ENCODE measurements at places on chromosomes 12 and 14.

GRCh38 chr14:44712024-44712815 lies 205.1 kb upstream of the FSCB start:
- no peak for DNase-seq

DNA sequence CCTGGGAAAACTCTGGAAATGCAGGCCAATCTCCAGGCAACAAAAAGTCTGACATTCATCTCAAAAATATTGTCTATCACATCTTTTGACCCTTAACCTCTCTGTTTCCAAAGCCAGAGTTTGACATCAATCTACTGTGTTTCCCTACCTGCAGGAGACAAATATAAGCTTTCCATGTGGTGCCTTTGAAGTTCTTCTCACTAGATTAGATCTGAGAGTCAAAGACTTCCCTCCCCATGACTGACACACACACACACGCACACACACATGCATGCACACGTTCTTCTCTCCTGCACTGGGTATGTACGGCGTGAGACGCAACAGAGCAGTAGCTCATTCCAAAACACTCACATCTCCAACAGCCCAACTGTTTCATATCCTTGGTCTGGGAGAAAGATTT lies 8.1 kb upstream of the ITPR2 start:
- no peak for DNase-seq

- DNase-seq: no peak
Observed at GRCh38 chr12:94557746-94558295, 92.5 kb downstream of the TMCC3 start.

GRCh38 chr12:59075968-59076490 lies 155.7 kb upstream of the LRIG3 start:
- DNase-seq: no peak

DNA sequence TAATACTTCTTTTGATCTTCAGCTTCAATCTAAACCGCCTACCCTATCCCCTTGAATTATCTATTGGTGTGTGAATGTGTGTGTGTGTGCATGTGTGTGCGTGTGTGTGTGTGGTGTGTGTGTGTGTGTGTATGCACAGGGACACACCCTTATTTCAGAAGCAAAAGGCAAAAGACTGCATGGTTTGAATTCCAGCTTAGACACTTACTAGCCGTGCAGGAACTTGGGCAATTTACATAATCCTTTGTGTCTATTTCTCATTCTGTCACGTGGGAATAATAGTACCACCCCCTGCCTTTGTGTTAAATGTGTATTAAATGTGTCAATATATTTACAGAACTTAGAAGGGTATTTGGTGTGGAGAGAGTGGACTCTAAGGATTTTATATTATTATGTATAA lies 251.7 kb downstream of the TMEM132C start:
- no peak for DNase-seq

DNA sequence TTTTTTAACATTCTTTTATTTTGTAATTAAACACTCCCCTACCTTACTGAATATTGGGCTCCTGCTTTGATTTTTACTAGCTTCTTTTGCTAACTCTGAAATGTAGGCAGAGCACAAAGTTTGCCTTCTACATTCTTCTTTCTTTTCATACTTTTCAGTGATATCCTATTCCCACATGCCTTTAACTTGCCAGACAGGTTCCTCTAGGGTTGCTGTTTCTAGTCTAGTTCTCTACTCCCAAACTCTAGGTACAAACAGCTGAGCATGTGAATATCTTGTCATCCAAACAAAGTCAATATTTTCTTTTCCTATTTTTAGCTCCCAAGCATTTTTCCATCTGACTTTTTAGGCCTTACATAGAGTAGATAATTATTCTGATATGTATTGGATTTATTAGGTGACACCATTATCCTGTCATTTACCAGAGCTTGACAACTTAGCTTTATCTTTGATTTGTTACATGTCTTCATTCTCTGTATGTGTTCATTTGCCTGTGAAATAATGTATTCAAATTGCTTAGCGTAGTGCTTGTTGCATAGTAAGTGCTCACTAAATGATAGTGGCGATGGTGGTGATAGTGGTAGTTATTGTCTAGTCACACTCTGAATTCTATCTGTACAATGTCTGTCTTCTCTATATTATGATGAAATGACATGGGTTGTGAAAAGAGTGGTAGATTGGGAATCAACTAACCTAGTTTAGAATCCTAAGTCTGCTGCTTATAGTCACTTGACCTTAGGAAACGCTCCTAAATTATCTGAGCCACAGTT lies 73.6 kb upstream of the DNM1L start:
- DNase-seq: no peak

Data from cortex of kidney (tissue), 1 donor.